Activated T-helper 1 cell treated with anti-CD3 and anti-CD28 coated beads, Interleukin-2, amount 50 U/mL, for 16 hours (primary cell): ENCODE measurements at places on chromosomes 7 and 10.

GRCh38 chr7:92259062-92259461, 13.3 kb downstream of the ANKIB1 start:
- DNase-seq = no peak

- no peak for DNase-seq
Observed at GRCh38 chr7:101901661-101902491, 84.5 kb downstream of the CUX1 start.

- DNase-seq = peak; percentile 20
Observed at GRCh38 chr7:116500078-116500853, 728 bp downstream of the CAV2 start.

DNA sequence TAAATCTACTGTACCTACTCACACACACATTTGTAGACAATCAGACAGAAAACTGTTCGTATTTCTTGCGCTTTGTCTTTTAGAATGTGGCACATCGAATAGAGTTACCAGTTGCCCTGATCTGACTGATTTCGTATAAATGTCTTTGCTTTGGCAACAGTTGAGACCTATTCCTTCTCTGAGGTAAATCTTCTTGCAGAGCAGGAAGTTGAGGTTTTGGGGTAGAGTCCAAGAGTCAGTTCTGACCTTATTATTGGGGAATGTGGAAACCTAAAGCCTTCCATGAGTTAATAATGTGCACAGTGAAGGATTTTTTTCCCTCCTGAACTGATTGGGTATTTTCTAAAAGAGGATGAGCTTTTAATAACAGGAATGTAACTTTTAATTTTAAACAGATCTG, 135.3 kb downstream of the KIAA1217 start:
- no peak for DNase-seq

DNA sequence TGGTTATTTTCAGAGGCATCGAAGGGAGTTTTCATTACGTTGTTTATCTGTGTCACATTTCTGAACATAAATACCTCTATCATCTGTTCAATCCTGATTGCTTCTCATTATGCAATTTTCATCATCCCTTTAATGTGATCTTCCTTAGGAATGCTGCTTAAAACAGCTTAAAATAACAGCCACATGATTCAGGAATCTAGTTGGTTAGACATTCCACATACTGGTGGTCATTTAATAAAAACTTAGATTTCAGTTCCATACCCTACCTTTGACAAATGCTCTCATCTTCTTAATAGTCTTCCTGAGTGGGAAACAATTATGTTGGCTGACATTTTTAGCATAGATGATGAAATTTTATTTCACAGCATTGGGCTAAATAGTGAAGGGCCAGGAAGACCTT, 191.3 kb upstream of the CDCA7L start:
- DNase-seq = no peak

DNA sequence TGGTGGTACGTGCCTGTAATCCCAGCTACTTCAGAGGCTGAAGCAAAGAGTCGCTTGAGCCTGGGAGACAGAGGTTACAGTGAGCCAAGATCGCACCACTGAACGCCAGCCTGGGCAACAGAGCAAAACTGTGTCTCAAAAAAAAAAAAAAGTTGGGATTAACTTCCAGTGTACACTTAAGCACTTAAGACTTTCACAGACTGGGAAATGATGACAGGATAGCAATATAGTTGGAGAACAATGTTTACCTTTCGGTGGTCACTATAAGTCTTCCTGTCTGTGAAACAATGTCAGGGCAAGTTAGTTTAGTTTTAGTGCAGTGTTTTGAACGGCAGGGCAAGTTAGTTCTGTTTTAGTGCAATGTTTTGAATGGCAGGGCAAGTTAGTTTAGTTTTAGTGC, 130.2 kb downstream of the TPST1 start:
- DNase-seq = no peak

- DNase-seq = no peak
Observed at GRCh38 chr10:86970162-86970981, 2.1 kb downstream of the ADIRF start.

GRCh38 chr10:93945819-93946218, 47.9 kb upstream of the PLCE1 start:
- DNase-seq = no peak

DNA sequence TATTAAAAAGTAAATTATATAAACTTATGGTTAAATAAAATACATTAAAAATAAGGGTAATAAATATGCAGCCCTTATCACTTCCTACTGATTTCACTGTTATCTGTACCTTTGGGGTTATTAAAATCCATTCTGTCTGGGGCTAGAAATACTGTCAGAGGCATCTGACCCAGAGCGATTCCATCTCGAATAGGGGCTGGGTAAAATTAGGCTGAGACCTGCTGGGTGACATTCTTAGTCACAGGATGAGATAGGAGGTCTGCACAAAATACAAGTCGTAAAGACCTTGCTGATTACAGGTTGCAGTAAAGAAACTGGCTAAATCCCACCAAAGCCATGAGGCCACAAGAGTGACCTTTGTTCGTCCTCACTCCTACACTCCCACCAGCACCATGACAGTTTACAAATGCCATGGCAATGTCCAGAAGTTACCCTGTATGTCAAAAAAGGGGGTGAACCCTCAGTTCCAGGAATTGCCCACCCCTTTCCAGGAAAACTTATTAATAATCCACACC, 77.6 kb downstream of the COBL start:
- DNase-seq = no peak

- DNase-seq = no peak
Observed at GRCh38 chr7:56046721-56047445, 4.4 kb downstream of the PSPH start.

- no peak for DNase-seq
Observed at GRCh38 chr10:32929634-32930033, 28.4 kb downstream of the ITGB1 start.

- no peak for DNase-seq
Observed at GRCh38 chr10:97518301-97519043, 19.7 kb downstream of the UBTD1 start.

- no peak for DNase-seq
Observed at GRCh38 chr7:83732305-83732704, 83.4 kb upstream of the SEMA3E start.

DNA sequence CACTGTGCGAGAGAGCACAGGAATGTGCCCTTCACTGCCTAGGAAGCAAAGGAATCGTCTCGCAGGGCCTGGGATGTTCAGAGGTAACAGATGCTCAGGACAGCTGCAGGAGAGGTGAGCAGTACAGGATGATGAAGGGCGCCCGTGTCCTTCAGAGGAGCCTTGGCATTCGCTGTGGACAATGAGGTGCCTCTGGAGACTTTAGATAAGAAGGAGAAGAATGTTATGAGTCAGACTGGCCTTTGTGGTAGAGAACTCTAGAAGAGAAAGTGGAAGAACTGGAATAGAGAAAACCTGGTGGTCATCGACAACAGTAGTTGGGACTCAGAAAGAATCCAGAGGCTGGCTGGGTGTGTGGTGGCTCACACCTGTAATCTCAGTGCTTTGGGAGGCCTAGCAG, 64.4 kb upstream of the LEP start:
- no peak for DNase-seq

GRCh38 chr10:105691811-105692210, 1050.7 kb downstream of the SORCS3 start:
- no peak for DNase-seq

DNA sequence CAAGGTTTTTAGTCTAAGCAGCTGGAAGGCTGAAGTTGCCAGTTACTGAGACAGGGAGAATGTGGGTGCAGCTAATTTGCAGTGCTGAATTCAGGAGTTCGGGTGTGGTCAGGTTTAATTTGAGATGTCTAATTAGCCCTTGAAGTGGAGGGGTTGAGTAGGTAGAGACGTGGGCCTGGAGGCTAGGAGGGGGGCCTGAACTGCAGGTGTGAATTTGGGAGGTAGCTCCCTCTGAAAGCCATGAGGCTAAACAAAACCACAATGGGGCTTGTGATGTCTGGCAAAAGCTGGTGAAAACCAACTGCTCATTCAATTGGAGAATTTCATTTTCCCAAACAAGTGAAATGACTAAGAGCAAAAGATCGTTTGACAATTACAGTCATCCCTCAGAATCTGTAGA, 246.0 kb upstream of the NFE2L3 start:
- DNase-seq = no peak

DNA sequence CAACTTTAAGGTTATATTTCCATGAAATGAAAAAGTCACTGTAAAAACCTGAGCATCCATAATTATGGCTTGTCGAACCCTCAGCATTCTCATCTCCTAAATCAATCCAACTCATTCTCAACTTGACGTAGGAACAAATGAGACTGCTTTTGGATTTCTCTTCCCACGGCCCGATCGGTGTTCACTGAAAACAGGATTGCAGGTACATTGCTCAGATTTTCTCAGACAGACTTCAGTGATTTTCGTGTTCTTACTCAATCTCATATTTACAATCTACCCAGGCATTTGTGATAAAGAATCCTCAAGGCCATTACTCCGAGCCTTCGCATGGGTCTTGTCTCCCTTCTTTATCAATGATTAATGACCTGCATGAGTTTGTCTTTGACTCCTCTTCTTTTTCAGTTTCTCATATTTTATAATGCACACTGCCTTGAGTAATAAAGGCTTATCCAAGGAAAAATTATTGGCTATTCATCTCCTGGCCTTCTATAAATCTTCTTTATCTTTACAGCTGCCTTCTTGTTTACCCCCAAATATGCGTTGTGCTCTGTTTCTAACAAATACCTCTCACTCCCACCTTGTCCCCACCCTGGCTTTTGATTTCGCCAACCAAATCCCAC, 90.4 kb upstream of the MYO3A start:
- DNase-seq = no peak

DNA sequence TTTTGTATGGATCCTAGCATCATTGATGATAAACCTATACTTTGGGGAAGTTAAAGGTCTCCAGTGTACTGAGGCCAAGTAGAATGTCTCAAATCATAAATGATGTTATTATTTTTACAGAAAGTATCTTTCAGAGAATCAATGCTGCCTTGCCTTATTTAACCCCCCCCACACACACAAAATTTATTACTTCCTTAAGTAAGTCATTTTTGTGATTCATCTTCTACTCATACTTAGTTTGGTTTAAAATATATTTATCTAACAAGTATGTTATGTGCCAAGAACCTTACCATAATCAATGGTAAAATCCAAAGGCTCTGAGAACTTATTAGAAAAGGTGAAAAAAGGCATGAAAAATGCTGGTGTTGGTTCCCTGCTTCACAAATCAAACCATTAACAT, 18.8 kb upstream of the CLDN12 start:
- no peak for DNase-seq

DNA sequence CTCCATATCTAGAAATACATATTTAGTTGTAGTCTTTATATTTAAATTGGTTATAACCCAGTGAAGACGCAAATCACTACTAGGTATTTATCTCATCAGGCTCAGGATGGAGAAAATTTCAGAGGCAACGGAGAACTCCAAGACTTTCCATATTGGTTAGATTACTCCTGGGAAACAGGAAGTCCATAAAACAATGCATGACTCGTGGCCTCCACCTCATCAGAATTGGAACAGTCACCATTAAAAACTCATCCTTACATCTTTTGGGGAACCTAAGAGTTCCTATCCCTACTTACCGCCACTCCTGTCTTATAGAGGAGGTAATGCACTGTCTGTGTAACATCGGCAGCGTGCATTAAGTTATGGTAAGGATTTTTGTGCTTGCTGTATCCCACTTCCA, 177.6 kb downstream of the PPP1R17 start:
- DNase-seq = no peak

- DNase-seq = no peak
Observed at GRCh38 chr7:85567983-85568382, 381.1 kb upstream of the SEMA3D start.

DNA sequence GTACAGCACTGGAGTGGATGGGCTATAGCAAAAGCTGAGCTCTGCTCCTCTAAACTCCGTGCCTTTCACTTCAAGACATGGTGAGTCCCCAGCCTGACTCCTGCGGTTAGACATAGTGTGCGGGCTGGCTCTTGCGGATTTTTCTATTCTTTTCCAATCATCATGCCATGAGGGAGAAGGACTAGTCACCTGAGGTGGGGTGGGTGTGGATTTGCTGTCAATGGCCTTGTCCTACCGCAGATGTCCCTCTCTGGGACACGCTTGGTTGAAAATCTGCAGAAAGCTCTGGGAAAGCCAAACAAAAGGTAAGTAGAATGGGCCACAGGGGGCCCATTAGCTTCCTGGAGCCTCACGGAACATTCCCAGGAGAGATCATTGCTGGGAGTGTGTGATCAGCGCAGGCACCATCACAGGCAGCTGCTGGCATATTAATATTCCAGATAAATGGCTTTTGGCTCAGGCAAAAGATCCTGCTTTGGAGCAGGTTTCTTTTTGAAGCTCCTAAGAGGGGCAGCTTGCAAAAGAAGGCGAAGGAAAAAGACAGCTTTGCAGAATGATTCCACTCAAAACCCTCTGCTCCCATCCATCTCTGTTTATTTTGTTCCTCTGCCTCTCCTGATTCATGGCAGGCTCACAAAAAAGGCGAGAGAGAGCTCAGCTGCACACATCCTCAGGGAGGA, 509.0 kb upstream of the ZMIZ1 start:
- DNase-seq = no peak

DNA sequence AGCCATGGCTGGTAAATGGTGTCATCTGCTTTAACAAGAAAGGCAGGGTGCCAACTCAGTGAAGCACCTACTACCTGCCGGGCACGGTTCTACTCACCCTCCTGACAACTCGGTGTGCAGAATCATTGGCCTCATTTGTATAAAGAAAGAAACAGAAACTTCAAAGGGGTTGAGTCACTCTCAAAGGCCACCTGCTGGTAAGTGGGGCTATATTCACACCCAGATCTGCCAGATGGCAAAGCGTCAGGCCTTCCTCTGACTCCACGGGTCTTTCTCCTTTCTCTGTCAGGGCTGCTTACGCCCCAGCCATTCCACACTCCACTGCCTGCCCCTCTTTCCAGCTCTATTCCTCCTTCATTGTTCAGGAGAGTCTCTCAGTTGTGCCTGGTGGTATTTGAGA, 309.2 kb downstream of the GFRA1 start:
- DNase-seq = no peak

- no peak for DNase-seq
Observed at GRCh38 chr7:79452032-79452494, 1.4 kb downstream of the MAGI2 start.

GRCh38 chr10:82660205-82660604, 785.2 kb downstream of the NRG3 start:
- no peak for DNase-seq

DNA sequence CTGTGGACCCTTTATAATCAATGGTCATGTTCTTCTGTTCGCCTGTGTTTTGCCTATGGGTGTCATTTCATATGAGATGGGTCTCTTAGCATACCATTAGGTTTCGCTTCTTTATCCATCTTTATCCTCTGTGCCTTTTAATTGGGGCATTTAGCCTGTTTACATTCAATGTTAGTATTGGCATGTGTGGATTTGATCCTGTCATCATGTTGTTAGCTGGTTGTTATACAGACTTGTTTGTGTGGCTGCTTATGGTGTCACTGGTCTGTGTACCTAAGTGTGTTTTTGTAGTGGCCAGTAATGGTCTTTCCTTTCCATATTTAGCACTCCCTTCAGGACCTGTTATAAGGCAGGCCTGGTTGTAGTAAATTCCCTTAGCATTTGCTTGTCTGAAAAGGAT, 90.3 kb downstream of the MYO3A start:
- DNase-seq = no peak

- no peak for DNase-seq
Observed at GRCh38 chr10:126376956-126377355, 11.3 kb downstream of the ADAM12 start.

- DNase-seq = no peak
Observed at GRCh38 chr10:68574051-68574450, 13.9 kb downstream of the TET1 start.

- no peak for DNase-seq
Observed at GRCh38 chr10:58508316-58508715, 4.4 kb upstream of the BICC1 start.

GRCh38 chr10:127802531-127803095, 65.6 kb downstream of the FOXI2 start:
- no peak for DNase-seq

- no peak for DNase-seq
Observed at GRCh38 chr10:47034441-47035051, 123.3 kb downstream of the PTPN20 start.
